ENCODE measurements at places on chromosomes 7 and 10.

DNA sequence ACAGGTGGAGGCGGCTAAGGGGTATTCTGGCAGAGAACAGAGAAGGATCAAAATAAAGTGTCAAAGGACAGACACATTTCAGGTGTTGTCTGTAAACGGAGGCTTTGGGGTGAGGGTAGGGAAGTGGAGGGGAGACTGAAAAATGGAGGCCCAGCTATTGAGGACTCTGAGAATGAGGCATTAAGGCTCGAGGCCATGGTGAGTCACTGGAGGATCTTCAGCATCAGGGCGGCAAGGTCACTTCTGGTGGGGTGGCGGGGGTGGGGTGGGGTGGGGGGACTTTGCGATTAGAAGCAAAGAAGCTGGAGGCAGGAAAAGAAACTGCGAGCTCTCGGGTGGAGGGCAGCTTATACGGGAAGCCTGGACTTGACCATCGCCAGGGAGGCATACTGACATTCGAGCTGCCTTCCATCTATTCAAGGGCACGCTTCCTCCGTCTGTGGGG, 58.4 kb upstream of the PCGF5 start:
- no peak for DNase-seq

GRCh38 chr7:140857048-140857447, 67.7 kb downstream of the BRAF start:
- no peak for DNase-seq

GRCh38 chr10:25057886-25058285, 41.5 kb downstream of the THNSL1 start:
- no peak for DNase-seq

GRCh38 chr7:74070619-74070921, 13.0 kb upstream of the LIMK1 start:
- no peak for DNase-seq

GRCh38 chr10:77926566-77927401, at the start of gene DLG5:
Gene DLG5 (minus strand): TSS chr10:77926755. CDS start chr10:77926520, 235 bp downstream.
- DNase-seq: peak; percentile 73

Data from kidney tubule cell (primary cell).